ENCODE measurements at places on chromosomes 1 and 21. TPM values are rescaled to one million over a fixed set of nuclear protein-coding genes. Genes with fewer than 3 reads are reported as not detected.

Gene TTC22
- total RNA-seq, result 0.76 TPM

Gene FCRL6
- total RNA-seq, result not detected

Gene TAL1
- total RNA-seq, result not detected

Gene TFF3
- not detected for total RNA-seq

Gene RNU1-1
- 2,033 TPM for total RNA-seq

Measured in activated T-helper 2 cell treated with anti-CD3 and anti-CD28 coated beads, Interferon-gamma antibody, Interleukin-2, Interleukin-4, amounts not matched to agents 10 μg/mL and 5 μg/mL and 100 μg/mL, durations not matched to agents 14 hours and 24 hours and 36 hours (primary cell).